ENCODE measurements at places on chromosomes 13 and 19. TPM values are rescaled to one million over a fixed set of nuclear protein-coding genes. Genes with fewer than 3 reads are reported as not detected.
A peak's percentile ranks its signal among the peaks of the same experiment; 100 is the strongest.

- peaks cover 8% of the 10 kb centered on the region for H3K27me3 ChIP-seq
- no peaks in the 10 kb centered on the region for H3K36me3 ChIP-seq
- H3K4me1 ChIP-seq = peaks cover 5% of the 10 kb centered on the region
Measured at GRCh38 chr19:677201-677600, 1.0 kb downstream of the FSTL3 start.

DNA sequence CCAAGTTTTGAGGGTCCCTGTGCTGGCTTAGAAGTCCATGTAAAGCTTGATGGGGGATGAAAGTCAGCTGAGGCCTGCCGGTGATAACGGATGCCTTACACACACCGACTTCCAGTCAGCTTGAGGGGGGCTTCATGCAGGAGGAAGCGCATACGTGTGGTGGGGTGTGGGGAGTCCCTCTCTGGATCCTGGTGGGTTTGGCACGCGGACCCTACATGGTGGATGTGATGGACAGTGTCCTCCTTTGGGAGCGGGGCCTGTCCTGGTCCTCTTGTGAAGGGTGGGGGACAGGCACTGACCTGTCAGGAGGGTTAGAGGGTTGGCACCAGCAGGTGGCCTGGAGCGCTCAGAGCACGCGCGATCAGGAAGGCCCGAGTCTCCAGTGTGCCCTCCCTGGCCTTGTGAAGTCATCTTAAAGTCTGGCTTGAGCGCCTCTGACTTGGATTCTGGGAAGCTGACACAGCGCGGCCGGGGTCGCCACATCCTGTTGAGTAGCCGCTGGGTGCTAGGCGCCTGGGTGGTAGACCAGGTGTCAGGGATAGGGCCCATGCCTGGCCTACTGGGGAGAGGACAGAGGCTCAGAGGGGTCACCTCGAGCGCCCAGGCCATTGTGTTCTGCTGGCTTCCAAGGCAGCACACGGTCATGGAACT is 2.9 kb downstream of the DAZAP1 start:
- H3K27ac ChIP-seq = peak overlapping the region; percentile 96
- peaks cover 11% of the 10 kb centered on the region for H3K36me3 ChIP-seq
- no peaks in the 10 kb centered on the region for H3K27me3 ChIP-seq
- peaks cover 67% of the 10 kb centered on the region for H3K4me1 ChIP-seq

- H3K27me3 ChIP-seq = no peaks in the 10 kb centered on the region
- H3K4me3 ChIP-seq = peak overlapping the region; percentile 78
- no peak for DNase-seq
- H3K27ac ChIP-seq = no peak overlapping the region
- H3K36me3 ChIP-seq = peaks cover 52% of the 10 kb centered on the region
- H3K4me1 ChIP-seq = peaks cover 73% of the 10 kb centered on the region
Measured at GRCh38 chr19:18833849-18834643, 2.3 kb downstream of the UPF1 start.

GRCh38 chr13:42345367-42345766 is 73.4 kb downstream of the AKAP11 start:
- H3K4me3 ChIP-seq = no peak overlapping the region
- DNase-seq = no peak
- H3K36me3 ChIP-seq = no peaks in the 10 kb centered on the region
- H3K4me1 ChIP-seq = no peaks in the 10 kb centered on the region
- no peaks in the 10 kb centered on the region for H3K27me3 ChIP-seq
- H3K27ac ChIP-seq = no peak overlapping the region

Gene ZNF285
- total RNA-seq = 3.2 TPM

GRCh38 chr13:92251671-92252210 is 853.3 kb downstream of the GPC5 start:
- H3K27me3 ChIP-seq = no peaks in the 10 kb centered on the region
- DNase-seq = no peak
- no peaks in the 10 kb centered on the region for H3K36me3 ChIP-seq
- no peak overlapping the region for H3K27ac ChIP-seq
- no peaks in the 10 kb centered on the region for H3K4me1 ChIP-seq
- no peak overlapping the region for H3K4me3 ChIP-seq

DNA sequence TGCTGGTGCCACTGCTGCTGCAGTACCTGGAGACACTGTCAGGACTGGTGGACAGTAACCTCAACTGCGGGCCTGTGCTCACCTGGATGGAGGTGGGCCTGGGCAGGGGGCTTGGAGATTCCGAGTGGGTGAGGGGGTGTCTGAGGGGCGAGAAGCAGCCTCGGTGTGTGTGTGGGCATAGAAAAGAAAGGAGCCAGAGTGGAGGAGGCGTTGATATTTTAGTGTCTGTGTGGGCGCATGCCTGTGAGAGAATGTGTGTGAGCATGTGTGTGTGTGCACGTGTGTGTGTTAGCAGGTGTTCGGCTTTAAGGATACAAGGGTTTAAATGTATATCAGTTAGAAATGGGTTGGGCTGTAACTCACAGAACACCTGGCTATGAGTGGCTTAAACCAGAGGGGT is 3.7 kb downstream of the ARHGAP33 start:
- no peak overlapping the region for H3K4me3 ChIP-seq
- H3K4me1 ChIP-seq = peaks cover 22% of the 10 kb centered on the region
- H3K27ac ChIP-seq = no peak overlapping the region

Gene TMTC4
- total RNA-seq = 8.9 TPM

DNA sequence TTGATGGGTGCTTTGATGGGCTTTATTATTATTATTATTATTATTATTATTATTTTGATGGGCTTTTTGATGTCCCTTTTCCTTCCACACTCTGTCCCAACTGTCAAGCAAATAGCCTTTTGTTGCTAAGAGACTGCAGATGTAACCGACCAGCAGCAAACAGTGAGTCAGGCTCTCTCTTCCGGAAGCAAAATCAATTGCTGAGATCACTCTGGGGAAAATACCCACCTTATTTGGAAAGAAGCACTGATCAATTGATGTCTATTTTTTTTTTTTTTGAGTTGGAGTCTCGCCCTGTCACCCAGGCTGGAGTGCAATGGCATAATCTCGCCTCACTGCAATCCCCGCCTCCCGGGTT is 2.9 kb downstream of the LDLR start:
- no peak overlapping the region for H3K4me3 ChIP-seq
- peaks cover 5% of the 10 kb centered on the region for H3K27me3 ChIP-seq
- H3K36me3 ChIP-seq = no peaks in the 10 kb centered on the region
- DNase-seq = no peak
- peaks cover 94% of the 10 kb centered on the region for H3K4me1 ChIP-seq

DNA sequence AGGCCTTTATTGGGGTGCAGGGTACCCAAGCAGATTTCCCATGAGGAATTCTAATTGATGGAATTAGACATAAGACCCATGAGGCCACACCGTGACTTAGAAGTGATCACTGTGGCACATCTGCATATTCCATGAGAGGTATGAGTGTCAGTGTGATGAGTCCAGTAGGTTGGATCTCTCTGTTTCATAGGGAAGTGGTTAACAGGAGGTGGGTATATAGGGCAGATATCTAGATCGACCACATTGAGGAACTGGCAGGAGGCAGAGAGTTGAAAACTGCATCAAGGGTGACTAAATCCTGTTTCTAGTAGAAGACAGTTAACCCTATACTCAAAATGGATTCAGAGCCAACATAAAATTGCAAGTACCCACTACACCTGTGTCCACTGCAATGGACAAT is 68.6 kb upstream of the MIR17HG start:
- no peak overlapping the region for H3K4me3 ChIP-seq
- no peaks in the 10 kb centered on the region for H3K4me1 ChIP-seq
- no peaks in the 10 kb centered on the region for H3K27me3 ChIP-seq
- no peaks in the 10 kb centered on the region for H3K36me3 ChIP-seq
- H3K27ac ChIP-seq = no peak overlapping the region

Gene HCST
- 42.1 TPM for total RNA-seq

GRCh38 chr19:13478576-13478975 is 27.7 kb downstream of the CACNA1A start:
- no peak overlapping the region for H3K27ac ChIP-seq
- no peaks in the 10 kb centered on the region for H3K27me3 ChIP-seq
- no peaks in the 10 kb centered on the region for H3K4me1 ChIP-seq
- no peak overlapping the region for H3K4me3 ChIP-seq

Gene PTGER1
- total RNA-seq = 16.7 TPM

GRCh38 chr19:48713041-48713863 is 6.3 kb downstream of the MAMSTR start:
- peak overlapping the region; percentile 75 for H3K4me3 ChIP-seq
- peaks cover 53% of the 10 kb centered on the region for H3K4me1 ChIP-seq
- DNase-seq = peak; percentile 81
- no peaks in the 10 kb centered on the region for H3K27me3 ChIP-seq

DNA sequence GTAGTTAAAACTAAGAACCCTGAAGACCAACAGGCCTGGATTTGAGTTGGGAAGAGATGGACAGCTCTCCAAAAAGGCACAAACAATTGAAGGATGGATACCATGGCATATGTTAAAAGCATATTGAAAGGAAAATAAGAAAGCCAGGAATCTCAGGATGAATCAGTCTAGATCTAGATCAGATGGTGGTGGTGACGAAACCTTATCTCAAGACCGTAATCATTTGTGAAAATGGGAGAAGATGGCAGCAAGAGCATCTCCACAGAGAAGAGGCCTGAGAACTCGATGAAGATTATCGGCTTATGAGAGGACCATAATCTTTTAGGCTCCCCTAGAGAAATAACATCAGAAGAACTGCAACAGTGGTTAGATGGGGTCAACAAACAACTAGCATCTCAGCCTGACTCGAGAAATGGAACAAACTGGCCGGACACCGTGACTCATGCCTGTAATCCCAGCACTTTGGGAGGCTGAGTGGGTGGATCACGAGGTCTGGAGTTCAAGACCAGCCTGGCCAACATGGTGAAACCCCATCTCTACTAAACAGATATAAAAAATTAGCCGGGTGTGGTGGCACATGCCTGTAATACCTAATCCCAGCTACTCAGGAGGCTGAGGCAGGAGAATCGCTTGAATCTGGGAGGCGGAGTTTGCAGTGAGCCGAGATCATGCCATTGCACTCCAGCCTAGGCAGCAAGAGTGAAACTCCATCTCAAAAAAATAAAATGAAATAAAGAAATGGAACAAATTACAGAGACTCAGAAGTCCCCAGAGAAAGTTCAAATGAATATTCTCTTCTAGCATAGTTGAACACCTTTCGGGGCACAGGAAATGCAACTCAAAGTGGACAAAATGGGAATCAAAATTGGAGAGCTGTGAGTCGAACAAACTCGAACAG is 47.6 kb downstream of the FOXO1 start:
- no peaks in the 10 kb centered on the region for H3K36me3 ChIP-seq
- H3K27me3 ChIP-seq = no peaks in the 10 kb centered on the region
- no peak overlapping the region for H3K4me3 ChIP-seq
- H3K27ac ChIP-seq = no peak overlapping the region
- no peak for DNase-seq
- H3K4me1 ChIP-seq = peaks cover 45% of the 10 kb centered on the region

Gene LPAR6
- total RNA-seq = 44.2 TPM

Gene SIGLEC12
- total RNA-seq = 7.0 TPM

Measured in spleen (tissue), 13 donors.